ENCODE measurements at places on chromosomes 12 and 14.

GRCh38 chr12:81450920-81451739 lies 308.0 kb downstream of the PPFIA2 start:
- DNase-seq = no peak

DNA sequence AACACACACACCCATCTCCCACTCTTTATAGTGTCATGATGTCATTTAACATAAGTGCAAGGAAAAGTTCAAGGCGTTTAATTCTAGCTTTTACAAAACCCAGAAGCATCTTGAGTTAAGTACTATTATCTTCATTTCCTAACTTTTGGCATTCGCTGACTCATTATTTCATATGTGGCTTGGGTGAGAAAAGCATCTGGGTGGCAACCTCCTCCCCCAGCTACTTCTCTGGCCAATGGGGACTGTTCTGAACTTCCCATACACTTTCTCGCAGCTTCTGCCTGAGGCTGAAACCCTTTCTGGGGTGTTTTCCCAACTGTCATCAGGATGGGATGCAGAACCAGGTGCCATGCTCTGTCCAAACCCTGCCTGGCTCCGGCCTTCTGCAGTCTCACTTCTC lies 2.8 kb upstream of the MARK3 start:
- DNase-seq = no peak

DNA sequence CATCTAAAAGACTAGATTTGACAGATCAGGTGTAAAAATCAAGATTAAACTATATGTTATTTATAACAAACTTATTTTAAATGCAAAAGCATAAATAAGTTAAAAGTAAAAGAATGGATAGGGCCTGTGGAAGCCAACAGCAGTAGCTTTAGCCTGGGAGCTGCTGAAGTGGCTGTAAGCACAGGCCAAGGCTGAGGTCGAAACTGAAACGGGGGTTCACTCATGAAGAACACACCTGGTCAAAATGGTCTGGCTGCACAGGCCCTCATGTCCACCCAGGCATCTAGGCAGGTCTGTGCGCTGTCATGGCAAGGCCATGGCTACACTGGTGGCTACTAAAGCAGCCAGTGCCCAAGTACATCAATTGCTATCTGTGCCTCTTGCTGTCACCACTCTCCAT lies 23.1 kb downstream of the CATSPERB start:
- no peak for DNase-seq

DNA sequence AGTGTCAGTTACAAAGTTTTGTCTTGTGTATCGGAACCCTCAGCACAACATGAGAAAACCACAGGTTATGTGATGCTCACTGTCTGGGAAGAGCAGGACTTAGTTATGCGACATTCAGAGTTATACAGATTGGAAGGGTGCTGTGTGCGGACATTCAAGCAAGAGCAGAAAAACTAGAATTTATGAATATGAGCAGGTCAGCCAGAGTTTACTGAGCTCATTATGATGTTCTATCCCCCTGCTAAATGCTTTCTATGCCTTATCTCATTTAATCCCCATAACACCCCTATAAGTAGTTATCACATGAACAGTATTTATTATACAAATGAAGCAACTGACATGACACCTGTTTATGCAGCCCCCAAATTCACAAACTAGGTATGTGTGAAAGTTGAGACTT lies 1083.2 kb downstream of the FLRT2 start:
- DNase-seq = no peak

DNA sequence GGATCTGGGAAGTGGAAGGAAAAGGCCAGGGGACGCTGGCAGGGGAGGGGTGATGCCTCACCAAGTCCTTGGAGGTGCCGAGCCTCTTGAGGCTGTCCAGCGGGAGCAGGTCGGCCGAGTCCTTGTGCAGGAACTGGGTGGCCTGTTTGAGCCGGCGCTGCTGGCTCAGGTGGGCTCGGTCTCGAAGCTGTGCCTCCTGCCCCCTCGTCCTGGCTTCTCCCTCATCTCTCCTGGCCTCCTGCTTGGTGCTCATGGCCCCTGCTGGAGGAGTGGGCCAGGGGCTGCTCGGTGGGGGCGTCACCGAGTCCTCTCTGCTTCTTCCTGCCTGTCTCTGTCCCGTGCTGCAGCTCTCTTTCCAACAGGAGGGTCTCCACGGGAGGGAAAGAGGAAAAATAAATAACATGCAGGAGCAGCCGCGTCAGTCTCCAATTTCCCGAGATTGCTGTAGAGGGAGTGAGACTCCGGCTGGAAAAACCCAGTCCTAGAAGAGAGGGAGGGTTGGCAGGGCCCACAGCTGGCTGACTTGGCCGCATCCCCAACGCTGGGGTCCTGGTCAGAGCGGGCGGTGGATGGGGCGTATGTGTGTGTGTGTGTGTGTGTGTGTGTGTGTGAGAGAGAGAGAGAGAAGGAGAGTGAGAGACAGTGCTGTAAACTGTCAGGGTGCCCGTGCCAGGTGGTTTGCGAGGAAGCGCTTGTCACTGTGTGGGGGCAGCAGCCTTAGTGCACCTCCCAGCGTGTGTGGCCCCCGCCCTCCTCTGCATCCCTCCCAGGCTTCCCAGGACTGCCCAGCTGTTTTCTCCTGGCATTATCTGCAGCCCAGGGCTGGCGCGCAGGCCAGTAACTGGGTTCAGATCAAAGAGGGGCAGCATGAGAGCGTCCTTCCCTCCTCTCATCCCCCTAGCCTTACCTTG lies at the start of gene NRIP2:
Gene NRIP2, minus strand, starts transcription at position 455 of the 911 bp plus-strand sequence. Its CDS starts 52 bp downstream, at position 403.
- no peak for DNase-seq

GRCh38 chr12:93785249-93786010 lies 108.3 kb downstream of the CRADD start:
- DNase-seq = no peak

GRCh38 chr14:68927956-68928675 lies 51.0 kb downstream of the ACTN1 start:
- DNase-seq = no peak
